ENCODE measurements at places on chromosomes 1 and 21.

GRCh38 chr1:228453614-228454013 is 33.6 kb upstream of the RNF187 start:
- peaks cover 7% of the 10 kb centered on the region for H3K36me3 ChIP-seq
- peaks cover 13% of the 10 kb centered on the region for H3K27me3 ChIP-seq
- peaks cover 35% of the 10 kb centered on the region for H3K4me1 ChIP-seq

GRCh38 chr1:38082769-38083263 is 36.2 kb upstream of the POU3F1 start:
- no peaks in the 10 kb centered on the region for H3K4me1 ChIP-seq
- no peak for DNase-seq
- peaks cover 14% of the 10 kb centered on the region for H3K27me3 ChIP-seq

GRCh38 chr1:10555635-10556429 is 81.1 kb downstream of the PEX14 start:
- no peak overlapping the region for H3K4me3 ChIP-seq
- no peak overlapping the region for H3K27ac ChIP-seq
- H3K36me3 ChIP-seq = no peaks in the 10 kb centered on the region

DNA sequence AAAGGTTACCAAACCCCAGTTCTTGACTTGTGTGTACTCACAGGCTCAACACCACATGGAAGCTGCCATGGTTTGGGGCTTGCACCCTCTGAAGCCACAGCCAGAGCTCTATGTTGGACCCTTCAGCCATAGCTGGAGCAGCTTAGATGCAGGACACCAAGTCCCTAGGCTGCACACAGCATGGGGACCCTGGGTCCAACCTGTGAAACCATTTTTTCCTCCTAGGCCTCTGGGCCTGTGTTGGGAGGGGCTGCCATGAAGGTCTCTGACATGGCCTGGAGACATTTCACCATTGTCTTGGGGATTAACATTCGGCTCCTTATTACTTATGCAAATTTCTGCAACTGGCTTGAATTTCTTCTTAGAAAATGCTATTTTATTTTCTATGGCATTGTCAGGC is 62.1 kb upstream of the PRRX1 start:
- H3K36me3 ChIP-seq = no peaks in the 10 kb centered on the region
- DNase-seq = no peak
- H3K27ac ChIP-seq = no peak overlapping the region
- no peaks in the 10 kb centered on the region for H3K27me3 ChIP-seq
- no peak overlapping the region for H3K4me3 ChIP-seq

GRCh38 chr1:17236779-17237560 is 11.9 kb upstream of the PADI3 start:
- H3K4me3 ChIP-seq = no peak overlapping the region
- no peaks in the 10 kb centered on the region for H3K4me1 ChIP-seq
- DNase-seq = peak; percentile 91
- H3K27ac ChIP-seq = no peak overlapping the region
- peaks cover 28% of the 10 kb centered on the region for H3K27me3 ChIP-seq

- no peaks in the 10 kb centered on the region for H3K4me1 ChIP-seq
- peaks cover 93% of the 10 kb centered on the region for H3K36me3 ChIP-seq
- DNase-seq = no peak
- H3K27me3 ChIP-seq = no peaks in the 10 kb centered on the region
- no peak overlapping the region for H3K4me3 ChIP-seq
These were observed 27.0 kb upstream of the ZNF124 start for GRCh38 chr1:247198781-247199180.

DNA sequence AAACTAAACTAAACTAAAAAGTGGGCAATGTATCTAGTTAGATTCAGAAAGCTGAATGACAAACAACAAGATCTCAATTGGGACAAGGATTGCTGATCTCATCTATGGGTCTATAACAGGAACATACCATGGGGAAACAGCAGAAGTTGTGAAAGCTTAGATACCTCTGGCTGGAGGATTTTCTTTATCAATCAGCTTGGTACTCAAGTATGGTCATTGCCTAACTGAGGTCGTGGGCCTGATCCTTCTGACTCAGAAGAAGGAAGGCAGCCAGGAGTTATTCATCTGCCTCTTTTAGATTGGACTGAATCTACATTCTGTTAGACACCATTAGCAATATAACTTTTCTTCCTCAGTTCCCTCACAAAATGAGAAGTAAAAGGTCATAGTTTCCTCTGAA is 39.7 kb downstream of the DNTTIP2 start:
- no peak overlapping the region for H3K27ac ChIP-seq
- H3K36me3 ChIP-seq = no peaks in the 10 kb centered on the region
- no peak for DNase-seq
- H3K27me3 ChIP-seq = no peaks in the 10 kb centered on the region

- H3K27ac ChIP-seq = no peak overlapping the region
- H3K27me3 ChIP-seq = peaks cover 20% of the 10 kb centered on the region
- H3K4me1 ChIP-seq = no peaks in the 10 kb centered on the region
These were observed 33.3 kb downstream of the SIM2 start for GRCh38 chr21:36732217-36732616.

- peaks cover 55% of the 10 kb centered on the region for H3K36me3 ChIP-seq
- no peak overlapping the region for H3K4me3 ChIP-seq
- H3K4me1 ChIP-seq = no peaks in the 10 kb centered on the region
- DNase-seq = no peak
- H3K27me3 ChIP-seq = no peaks in the 10 kb centered on the region
These were observed 54.9 kb downstream of the LTN1 start for GRCh38 chr21:28937737-28938136.

DNA sequence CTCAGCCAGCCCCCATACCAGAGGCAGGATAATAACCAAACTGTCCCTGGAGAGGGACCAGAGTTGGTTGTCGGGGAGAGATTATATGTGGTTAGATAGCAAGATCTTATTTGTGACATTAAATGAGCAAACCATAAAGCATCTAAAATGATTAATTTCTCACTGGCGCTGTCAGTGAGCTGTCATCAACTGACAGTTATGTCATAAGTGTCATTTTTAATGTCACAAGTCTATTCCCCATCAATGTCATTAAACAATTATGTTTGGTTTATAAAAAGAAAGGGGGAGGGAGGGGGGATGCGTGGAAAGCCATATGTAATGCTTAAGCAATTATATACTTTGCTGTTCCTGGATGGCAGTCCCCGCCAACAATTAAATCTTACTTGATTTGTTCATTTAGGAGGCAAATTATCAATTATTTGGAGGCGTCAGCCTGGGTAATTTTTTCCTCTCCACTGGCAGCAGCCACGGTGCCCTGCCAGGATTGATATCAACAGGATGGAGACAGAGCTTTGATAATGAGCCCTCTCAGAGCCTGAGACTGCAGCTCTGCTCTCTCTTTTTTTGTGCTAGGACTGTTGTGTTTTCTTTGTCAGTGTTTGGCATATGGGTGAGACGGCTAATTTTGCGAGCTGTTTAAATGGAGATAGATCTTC is 333.6 kb upstream of the CAMK1G start:
- no peaks in the 10 kb centered on the region for H3K36me3 ChIP-seq
- H3K4me1 ChIP-seq = no peaks in the 10 kb centered on the region
- H3K27ac ChIP-seq = no peak overlapping the region
- H3K4me3 ChIP-seq = no peak overlapping the region
- H3K27me3 ChIP-seq = no peaks in the 10 kb centered on the region
- DNase-seq = no peak

GRCh38 chr21:35528116-35529042 is 479.3 kb upstream of the RUNX1 start:
- H3K36me3 ChIP-seq = peaks cover 2% of the 10 kb centered on the region
- peak; percentile 59 for DNase-seq
- peak overlapping the region; percentile 76 for H3K4me3 ChIP-seq
- no peaks in the 10 kb centered on the region for H3K27me3 ChIP-seq

DNA sequence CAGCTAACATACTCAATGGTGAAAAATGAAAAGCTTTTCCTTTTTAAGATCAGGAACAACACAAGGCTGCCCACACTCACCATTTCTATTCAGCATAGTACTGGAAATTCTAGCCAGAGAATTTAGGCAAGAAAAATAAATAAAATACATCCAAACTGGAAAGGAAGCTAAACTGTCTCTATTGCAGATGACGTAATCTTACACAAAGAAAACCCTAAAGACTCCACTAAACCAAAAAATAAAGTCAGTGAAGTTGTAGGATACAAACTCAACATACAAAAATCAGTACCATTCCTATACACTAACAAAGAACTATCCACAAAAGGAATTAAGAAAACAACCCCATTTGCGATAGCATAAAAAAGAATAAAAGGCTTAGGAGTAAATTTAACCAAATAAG is 181.2 kb downstream of the BRINP3 start:
- no peaks in the 10 kb centered on the region for H3K27me3 ChIP-seq
- DNase-seq = no peak
- no peaks in the 10 kb centered on the region for H3K36me3 ChIP-seq
- no peak overlapping the region for H3K27ac ChIP-seq
- no peak overlapping the region for H3K4me3 ChIP-seq
- no peaks in the 10 kb centered on the region for H3K4me1 ChIP-seq

GRCh38 chr1:113415310-113416070 is 25.2 kb downstream of the MAGI3 start:
- H3K27me3 ChIP-seq = no peaks in the 10 kb centered on the region
- no peaks in the 10 kb centered on the region for H3K36me3 ChIP-seq
- peak overlapping the region; percentile 13 for H3K27ac ChIP-seq
- H3K4me1 ChIP-seq = no peaks in the 10 kb centered on the region

Measured in activated naive CD4-positive, alpha-beta T cell treated with anti-CD3 and anti-CD28 coated beads, Interleukin-2, amount 10 ng/mL, durations not matched to agents 7 days and 5 days (primary cell).